Hypothalamus (tissue), 51 donors: ENCODE measurements at places on chromosomes 7 and 10.

DNA sequence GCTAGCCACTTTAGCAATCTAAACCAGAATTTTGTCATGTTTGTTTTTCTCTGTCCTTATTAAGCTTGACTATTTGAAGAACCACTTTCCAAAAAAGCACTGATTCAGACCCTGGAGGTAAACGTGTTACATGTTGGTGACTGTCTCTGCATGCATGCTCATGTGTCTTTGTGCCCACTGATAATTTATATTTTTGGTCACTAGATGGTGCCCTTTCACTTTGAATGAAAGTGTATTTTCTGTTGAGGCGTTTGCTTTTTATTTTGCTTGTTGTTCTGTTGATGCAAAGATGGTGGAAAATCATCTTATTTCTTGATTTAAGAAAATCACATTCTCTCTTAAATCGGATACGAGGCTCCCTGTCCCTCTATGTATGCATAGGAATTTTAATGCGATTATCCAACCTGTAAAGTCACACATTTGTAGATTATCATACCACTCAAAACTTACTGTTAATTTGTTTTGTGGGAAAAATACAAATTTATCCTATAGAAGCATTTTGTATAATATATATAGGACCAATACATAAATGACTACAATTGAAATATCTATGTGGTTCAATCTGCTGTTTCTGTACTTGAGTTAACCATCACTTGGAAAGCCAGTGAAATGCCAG lies 269.3 kb downstream of the BICC1 start:
- DNase-seq: no peak

DNA sequence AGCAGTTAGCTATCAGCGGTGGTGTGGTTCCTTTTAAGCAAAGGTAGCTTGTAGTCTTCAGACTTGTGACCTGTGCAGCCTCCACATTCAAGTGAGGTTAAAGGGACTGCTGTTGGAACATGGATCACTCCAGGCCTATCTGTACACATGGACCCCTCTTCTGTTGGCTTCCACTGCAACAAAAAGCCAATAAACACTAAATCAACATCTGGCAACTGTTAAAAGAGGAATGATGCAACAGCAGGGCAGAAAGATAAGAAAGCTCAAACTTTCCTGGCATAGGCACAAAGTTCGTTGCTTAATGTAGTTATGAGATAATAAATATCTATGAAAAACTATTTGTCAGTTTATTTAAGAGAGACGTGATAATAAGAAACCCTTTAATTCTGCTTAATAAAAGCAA lies 4.0 kb upstream of the MINPP1 start:
- DNase-seq: no peak

DNA sequence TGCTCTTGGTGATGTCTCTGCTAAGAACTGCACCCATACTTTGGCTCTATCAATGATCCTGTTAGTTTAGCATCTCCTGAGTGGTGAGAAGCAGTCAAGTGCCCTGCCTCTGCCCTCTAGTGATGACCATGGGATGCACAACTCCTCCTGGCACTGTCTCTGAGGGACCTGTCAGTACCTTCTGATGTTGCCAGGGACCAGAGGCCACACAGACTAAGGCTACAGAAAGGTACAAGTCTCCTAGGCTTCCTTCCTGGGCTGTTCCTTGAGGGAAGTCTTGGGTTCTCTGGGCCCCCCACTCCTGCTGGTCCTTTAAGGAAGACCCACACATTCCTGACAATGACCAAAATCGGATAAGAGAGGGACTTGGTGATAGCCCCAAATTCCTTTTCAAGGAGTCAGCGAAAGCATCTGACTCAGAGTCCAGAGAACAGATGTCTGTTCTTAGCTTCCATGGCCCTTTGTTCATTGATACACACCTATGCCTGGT lies 15.3 kb downstream of the NKX2-3 start:
- DNase-seq: no peak

GRCh38 chr10:8049865-8050555 lies 4.5 kb upstream of the GATA3 start:
- no peak for DNase-seq

- DNase-seq: no peak
Observed at GRCh38 chr7:40760293-40760964, 625.6 kb downstream of the SUGCT start.

- DNase-seq: no peak
Observed at GRCh38 chr10:98956576-98957260, 278.9 kb downstream of the HPSE2 start.

GRCh38 chr7:79790656-79791262 lies 337.3 kb upstream of the MAGI2 start:
- no peak for DNase-seq

DNA sequence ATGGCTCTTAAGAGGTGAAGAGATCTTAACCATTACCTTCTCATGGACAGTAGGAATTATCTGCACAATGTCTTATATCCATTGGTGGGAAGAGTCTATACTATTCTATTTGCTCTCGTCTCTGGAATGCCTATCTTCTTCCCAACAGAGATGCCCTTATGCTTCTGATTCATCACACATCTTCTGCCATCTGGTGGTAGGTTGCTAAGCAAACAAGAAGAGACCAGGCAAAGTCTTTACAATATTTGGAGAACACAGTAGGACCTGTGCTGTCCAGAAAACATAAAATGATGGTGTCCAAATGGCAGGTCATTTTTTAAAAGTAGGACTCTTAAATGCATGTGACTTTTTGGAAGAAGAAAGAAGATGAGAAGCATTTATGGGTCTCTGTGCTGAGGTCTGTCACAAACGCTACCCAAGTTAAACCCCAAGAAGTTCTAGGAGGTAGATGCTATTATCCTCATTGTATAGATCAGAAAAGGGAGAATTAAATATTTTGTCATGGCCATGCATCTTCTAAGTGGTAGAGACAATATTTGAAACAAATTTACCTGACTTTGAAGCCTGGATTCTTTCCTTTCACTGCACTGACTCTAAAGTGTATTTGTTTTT lies 67.8 kb upstream of the NXPH1 start:
- DNase-seq: no peak

DNA sequence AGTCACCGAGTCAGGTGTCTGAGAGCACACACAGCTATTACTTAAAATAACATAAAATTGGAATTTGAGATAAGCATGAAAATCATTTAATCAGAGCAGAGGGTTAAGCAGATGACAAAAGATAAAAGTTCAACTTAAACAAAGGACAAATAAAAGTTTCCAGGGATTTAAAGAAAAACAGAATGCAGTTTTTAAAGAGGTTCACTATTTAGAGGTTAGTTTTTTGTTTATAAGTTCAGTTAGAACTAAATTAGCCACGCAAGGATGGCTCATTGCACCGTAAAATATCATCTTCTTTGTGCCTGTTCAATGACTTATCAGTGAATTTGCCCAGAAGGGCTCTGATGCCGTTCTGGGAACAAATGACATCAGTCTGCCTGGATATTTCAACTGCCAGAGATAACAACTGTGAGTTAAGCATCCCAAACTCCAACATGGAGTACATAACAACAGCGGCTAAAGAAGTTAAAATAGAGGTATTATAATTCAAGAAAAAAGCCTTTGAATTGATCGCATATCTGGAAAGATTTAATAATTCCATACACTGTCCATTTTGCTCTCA lies 107.8 kb downstream of the ANK3 start:
- no peak for DNase-seq

DNA sequence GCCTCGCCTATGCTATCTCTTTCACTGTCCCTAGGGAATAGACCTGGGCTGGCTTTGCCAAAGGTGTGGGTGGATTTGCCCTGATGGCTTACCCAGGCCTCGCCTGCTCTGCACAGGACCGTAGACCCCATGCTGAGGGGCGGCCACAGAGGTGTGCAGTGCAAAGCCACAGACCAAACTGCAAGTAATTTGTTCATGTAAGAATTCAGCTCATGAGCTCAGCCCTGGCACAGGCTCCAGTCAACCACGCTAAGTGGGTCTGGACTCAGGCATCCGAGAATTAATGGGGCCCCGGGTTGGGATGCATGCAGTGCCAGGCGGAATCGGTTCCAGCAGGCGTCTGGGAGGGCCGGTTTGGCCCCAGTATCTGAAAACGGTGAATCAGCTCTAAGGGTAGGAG lies 445.2 kb downstream of the DNAJB6 start:
- no peak for DNase-seq

GRCh38 chr10:11197878-11198277 lies 180.2 kb downstream of the CELF2 start:
- DNase-seq: no peak

- no peak for DNase-seq
Observed at GRCh38 chr7:134212576-134213546, 85.7 kb downstream of the LRGUK start.

GRCh38 chr10:6140965-6141295 lies 52.1 kb downstream of the RBM17 start:
- no peak for DNase-seq

GRCh38 chr7:81301815-81302214 lies 383.0 kb upstream of the SEMA3C start:
- no peak for DNase-seq

- DNase-seq: no peak
Observed at GRCh38 chr7:126083014-126083413, 1153.4 kb upstream of the POT1 start.

- peak; percentile 46 for DNase-seq
Observed at GRCh38 chr10:490891-491571, 198.4 kb downstream of the DIP2C start.

DNA sequence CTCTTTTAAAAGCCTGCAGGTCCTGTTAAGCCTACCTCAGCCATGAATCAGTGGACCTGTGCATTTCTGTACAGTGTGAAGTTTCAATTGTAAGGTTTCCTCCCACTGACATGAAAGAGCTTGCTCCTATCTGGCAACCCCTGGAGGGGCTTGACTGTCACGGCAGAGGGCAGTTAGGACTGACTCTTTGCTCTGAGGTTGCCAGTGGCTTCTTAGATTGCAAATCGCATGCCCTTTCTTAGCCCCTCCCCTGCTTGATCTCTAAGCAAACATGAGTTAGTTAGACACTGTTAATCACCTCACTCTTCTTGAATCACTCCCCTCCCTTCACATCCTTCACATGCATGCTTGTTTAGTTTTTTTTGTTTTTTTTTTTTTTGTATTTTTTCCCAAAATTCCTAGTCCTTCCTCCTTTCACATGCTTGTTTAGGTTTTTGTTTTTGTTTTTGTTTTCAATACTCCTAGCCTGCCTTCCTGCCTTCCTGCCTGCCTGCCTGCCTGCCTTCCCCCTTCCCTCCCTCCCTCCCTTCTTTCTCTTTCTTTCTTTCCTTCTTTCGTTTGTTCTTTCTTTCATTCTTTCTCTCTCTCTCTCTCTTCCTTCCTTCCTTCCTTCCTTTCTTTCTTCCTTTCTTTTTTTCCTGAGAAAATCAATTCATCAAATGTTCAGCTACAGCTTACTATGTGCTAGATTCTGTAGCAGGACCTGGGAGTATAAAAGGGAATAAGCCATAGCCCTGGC lies 6.0 kb upstream of the HIPK2 start:
- no peak for DNase-seq

- no peak for DNase-seq
Observed at GRCh38 chr10:72981028-72981881, 26.6 kb upstream of the PLA2G12B start.

DNA sequence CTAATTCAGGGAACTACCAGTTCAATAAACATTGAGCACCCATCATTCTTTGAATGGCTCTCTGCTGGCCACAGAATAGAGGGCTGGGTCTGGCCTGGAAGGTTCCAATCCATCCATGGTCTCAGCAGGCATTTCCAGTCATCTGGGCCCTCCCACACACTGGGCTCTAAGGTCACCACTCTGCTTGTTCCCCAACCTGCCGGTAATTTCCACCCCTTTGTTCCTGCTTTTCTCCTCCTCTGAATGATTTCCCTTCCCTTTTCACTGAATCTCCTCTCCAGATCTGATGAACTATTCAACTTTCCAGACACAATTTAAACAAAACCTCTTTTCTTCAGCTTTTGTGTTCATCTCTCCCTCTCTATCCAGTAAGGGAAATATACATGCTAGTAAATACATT lies 2.6 kb downstream of the BZW2 start:
- no peak for DNase-seq

- DNase-seq: no peak
Observed at GRCh38 chr10:23643111-23643780, 204.4 kb downstream of the OTUD1 start.

DNA sequence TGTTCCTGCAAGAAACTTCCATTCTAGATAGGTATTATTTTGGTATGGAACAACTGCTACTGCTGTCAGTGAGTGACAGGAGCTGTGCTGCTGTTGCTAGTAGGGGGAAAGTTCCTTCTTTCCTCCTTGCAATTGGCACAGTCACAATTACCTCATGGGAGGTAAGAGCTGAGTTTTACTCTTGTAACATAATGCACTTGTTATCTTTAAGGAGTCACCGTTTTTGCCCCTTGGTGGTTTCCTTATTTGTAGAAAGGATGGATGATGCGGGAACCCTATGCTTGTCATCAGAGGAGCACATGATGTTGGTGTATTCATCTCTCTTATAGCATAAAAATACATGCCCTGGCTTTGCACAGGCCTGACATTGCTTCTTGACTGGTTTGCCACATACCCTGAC lies 234.7 kb upstream of the NPY start:
- DNase-seq: no peak

GRCh38 chr10:4241724-4242345 lies 456.8 kb upstream of the KLF6 start:
- no peak for DNase-seq

DNA sequence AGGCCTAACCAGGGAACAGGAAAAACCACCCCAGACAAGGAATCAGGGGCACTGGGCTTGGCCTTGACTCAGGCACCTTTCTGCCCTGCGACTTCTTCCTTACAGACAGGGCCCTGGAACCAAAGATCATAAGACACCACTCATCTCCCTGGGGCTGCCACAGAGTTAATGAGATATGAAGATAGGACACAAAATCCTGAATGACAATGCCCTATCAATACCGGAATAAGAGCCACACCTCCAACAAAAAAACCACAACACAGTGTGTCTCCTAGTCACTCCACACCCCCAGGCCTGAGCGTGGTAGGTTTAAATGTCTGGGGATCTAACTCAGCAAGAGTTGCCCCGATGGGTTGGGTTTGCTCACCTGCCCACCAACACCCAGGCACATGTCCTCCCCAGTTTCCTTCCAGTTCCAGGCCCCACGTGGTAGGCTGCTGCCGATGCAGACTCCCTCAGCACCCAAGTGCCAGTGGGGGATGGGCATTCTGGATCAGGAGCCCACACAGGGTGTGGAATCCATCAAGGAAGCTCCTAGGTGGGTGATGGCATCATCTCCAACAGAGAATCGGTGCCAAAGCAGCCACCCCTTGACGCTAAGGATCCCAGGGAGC lies 3.9 kb downstream of the DLG5 start:
- no peak for DNase-seq

- DNase-seq: no peak
Observed at GRCh38 chr10:53406532-53406931, 633.9 kb upstream of the MBL2 start.

GRCh38 chr10:118626953-118627352 lies 31.5 kb upstream of the PRLHR start:
- no peak for DNase-seq

DNA sequence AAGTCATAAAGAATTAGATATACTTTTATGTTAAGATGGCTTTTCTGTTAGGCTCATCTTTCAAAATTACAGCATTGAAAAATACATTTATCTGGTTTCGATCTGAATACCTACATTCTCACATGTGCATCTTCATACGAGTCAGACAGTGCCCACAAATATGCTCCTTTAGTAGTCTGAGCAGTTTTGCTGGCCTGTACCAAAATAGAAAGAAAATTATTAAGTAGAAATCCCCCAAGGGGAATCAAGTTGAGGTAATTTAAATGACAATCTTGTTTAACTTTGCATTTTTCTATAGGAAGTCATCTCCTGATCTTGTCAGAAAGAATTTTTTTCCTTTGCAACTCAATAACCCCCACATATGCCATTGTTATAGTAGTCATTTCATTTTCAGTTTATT lies 287.4 kb upstream of the SEMA3D start:
- no peak for DNase-seq

- no peak for DNase-seq
Observed at GRCh38 chr7:45001138-45001694, 1.2 kb downstream of the CCM2 start.
